ENCODE measurements at places on chromosomes 3 and 15.

DNA sequence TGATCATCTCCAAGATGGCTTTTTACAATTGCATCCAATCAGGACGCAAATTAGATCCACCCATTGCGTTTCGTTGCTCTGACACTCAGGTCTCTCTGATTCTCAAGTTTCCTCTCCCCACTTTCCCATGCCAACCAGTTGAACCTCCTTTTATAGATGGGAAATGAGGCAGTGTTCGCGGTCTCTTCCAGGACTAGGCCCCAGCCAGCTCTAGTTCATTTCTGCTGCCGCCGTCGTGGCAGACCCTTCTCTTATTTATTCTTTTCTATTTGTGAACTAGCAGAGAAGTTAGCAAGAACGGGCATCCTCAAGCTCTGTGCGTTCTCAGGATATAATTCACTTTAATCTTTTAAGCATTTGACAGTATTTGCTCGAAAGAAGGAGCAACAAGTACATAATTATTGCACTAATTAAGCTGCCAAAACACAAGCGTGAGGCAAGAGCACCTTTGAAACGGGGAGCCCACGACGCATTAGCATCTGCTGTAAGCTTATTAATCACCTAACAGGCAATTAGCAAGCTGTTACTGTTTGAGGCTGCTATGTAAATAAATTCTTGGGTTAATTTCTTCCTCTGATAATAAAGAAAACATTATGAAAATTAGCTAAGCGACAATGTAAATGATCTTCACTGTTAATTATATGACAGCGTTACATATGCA lies 246.4 kb upstream of the TLE3 start:
- DNase-seq = no peak

- no peak for DNase-seq
Measured at GRCh38 chr15:69712991-69713390, 260.4 kb downstream of the RPLP1 start.

- no peak for DNase-seq
Measured at GRCh38 chr3:45583021-45583851, 11.3 kb upstream of the LIMD1 start.

DNA sequence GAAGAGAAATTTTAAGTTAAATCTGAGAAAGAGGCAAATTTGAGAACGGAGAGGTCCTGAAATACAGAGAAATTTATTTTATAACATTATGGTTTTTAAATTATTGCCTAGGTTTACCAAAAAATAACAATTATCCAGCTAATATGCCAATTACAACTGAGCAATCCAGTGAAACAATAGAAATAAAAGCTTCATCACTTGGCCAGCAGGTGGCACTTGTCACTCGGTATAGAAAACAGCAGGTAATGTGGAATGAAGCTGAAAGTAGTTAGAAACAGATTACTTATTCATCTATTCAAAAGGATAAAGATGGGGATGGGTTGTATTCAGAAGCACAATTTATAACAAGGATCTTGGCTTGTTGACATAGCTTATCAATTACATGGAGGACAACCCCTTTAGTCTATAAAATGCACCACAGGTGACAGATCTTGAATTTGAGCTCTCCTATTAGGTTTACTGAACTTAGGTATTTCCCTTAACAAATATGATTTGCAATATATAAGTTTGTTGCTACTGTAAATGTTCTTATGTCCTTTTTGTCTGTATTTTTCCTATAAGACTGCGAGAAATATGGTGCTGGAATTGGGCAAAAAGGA lies 70.1 kb upstream of the GUCA1C start:
- no peak for DNase-seq

DNA sequence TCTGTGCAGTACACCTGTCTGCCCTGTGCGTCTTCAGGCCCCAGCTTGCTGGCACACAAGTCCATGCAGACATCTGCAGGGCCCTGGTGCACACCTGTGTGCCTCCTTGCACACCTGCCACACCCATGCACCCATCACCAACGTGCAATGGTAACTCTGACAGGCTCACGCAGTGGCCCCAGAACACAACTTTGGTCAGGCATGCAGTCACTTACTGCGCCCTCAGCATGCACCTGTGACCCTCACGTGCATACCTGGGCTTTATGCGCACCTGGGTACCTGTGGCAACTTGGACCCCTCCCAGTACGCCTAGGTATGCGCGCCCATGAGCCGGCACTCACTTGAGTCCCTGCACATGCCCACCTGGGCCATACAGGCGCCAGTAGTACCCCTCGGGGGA lies 1.7 kb downstream of the PLXND1 start:
- DNase-seq = no peak

- no peak for DNase-seq
Measured at GRCh38 chr3:37028329-37028728, 35.0 kb downstream of the MLH1 start.

- no peak for DNase-seq
Measured at GRCh38 chr3:42666577-42666998, 13.1 kb downstream of the ZBTB47 start.

- DNase-seq = no peak
Measured at GRCh38 chr15:53569751-53570480, 189.5 kb downstream of the WDR72 start.

- DNase-seq = no peak
Measured at GRCh38 chr3:156311930-156312329, 191.6 kb downstream of the KCNAB1 start.

GRCh38 chr15:55008421-55008820 lies 188.3 kb downstream of the RSL24D1 start:
- no peak for DNase-seq

- no peak for DNase-seq
Measured at GRCh38 chr15:52337198-52337853, 41.7 kb upstream of the MYO5C start.

- no peak for DNase-seq
Measured at GRCh38 chr3:132090921-132091320, 56.1 kb upstream of the CPNE4 start.

DNA sequence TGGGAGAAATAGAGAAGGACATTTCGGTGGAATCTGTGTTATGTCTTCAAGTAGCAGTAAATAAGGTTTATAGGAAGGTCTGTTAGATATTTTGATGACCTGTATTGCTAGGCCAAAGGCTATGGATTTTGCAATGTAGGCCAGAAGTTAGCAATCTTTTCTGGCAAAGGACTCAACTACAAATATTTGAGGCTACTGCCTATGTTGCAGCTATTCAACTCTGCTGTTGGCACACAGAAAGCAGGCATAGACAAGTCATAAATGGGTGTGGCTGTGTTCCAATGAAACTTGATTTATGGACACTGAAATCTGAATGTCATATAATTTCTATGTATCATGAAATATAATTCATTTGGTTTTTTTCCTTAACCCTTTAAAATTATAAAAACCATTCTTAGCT lies 438.7 kb upstream of the C2CD4B start:
- DNase-seq = no peak

DNA sequence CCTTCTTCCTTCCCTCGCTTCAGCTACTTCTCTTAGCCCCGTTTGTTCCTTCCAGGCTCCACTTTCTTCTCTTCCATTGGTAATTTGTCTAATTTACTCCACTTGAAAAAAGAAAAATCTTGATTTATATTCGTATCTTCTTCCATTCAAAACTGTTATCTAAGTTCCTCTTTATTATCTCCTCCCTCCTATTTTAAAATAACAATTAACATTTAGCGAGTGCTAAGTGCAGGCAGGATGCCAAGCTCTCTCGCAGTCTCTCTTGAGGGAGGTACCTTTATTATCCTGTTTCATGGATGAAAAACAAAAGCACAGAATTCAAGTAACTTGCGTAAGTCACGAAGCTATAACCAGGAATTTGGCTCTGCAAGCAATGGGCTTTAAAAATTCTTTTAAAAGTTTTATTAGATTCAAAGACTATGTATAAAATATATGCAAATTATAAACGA lies 418.9 kb upstream of the NAALADL2 start:
- no peak for DNase-seq

DNA sequence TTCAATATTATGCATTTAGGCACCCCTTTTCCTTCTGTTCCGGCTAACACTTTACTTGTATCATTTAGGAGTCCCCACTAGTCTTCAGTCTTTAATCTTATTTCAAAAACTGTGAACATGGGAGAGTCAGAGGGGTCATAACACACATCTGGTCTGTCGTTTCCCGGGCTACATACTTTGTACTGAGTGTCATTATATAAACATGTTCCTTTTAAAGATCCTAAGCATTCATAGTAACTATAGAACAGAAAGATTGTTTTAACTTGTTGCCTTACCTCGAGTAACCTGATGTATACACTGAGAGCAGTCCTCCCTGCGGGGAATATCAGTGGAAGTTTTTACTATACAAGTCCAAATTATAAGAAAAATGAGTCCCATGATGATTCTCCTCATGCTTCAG lies 78.2 kb upstream of the VEPH1 start:
- no peak for DNase-seq

DNA sequence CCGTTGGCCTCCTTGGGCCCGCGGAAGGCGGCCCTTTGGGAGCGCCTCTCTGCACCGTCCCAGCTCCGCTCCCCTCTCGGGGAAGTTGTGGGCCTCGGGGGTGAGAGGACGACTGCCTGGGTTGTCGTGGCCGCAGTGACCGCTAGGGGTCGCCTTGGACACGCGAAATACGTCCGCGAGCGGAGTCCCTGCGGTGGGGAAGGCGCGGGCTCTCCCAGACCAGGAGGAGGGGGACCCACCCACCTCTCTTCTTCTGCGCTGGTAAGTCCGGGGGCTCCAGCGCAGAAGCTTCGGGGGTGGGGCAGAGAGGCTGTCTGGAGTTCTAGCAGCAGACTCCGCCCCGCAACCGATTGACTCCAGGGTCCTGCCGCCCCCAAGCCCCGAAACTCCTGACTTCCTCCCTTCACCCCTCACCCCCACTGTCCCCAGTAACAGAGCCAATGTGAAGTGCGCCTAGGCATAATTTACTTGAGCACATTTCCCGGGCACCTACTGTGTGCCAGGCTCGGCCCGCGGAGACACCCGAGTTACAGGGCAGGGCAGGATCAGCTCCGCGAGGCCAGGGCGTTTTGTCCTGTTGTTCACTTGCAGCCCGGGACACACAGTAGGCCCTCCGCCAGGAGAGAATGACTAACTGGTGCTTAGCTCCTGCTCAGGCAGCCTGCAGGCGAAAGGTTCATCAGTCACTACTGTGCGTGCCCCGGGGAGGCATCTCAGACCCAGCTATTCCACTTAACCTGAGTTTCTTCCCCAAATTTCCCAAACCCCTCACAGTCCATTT lies 32.8 kb downstream of the DNASE1L3 start:
- DNase-seq = peak; percentile 95

DNA sequence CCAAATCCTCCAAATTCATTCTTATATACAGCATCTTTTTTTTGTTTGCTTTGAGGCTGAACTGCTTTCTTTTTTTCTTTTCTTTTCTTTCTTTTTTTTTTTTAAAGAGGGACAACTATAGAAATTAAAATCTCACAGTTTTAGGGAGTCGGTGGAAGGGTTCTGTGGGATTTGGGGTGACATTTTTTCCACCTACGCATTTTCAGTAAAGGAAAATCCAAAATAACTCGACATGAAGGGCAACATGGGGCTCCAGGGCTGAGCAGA lies 3.0 kb upstream of the FEZF2 start:
- no peak for DNase-seq

- no peak for DNase-seq
Measured at GRCh38 chr3:52434491-52435115, 10.3 kb downstream of the SEMA3G start.

GRCh38 chr3:60584250-60584649 lies 667.0 kb downstream of the FHIT start:
- no peak for DNase-seq

GRCh38 chr3:32495085-32495484 lies 7.6 kb downstream of the CMTM6 start:
- no peak for DNase-seq

DNA sequence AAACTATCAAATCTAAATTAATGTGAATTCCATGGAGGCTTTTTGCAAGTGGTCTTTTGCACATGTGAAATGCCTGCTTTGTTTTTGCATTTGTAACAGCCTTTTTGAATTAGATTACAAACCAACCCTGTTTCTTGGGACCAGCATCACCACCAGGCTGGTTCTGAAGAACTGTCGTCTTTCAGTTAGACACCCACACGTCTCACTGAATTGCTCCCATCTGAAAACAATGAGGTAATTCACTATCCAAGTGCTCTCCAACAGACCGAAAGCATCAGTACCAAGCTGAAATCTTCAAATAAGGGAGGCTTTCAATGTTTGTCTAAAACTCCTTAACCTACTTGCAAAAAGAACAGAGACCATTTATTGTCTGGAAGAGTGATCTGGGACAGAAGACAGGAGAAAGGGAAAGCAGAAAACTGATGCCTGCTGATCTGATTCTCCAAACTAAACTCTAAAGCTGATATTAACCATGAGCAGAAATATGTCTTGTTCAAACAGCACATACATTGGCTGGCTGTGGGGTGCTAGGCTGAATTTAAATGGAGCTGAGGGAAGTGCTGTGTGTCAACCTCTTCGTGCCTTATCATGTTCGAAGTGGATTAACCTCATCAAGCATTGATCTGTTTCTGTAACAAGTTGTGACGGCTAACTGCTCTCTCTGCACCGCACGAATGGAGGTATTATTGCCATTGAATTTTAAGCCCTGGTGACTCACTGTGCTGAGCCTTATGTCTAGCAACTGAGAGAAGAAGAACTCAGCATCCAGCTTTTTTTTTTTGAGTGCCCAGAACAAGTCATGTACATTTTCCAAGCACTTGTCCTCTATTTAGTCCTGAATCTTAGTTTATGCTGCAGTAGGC lies 213.7 kb upstream of the P2RY1 start:
- DNase-seq = no peak

DNA sequence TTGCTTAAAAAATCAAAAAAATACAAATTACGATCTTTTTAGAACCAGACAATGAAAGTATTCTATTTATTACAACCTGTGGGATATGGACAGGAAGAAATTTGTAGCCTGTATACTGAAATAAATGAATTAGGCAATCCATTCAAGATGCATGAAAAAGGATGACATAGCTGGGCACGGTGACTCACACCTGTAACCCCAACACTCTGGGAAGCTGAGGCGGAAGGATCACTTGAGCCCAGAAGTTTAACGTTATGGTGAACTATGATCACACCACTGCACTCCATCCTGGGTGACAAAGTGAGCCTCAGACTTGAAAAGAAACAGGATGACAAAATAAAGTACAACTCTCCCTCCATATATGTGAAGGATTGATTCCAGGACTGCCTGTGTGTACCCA lies 74.1 kb downstream of the MSL2 start:
- DNase-seq = no peak

DNA sequence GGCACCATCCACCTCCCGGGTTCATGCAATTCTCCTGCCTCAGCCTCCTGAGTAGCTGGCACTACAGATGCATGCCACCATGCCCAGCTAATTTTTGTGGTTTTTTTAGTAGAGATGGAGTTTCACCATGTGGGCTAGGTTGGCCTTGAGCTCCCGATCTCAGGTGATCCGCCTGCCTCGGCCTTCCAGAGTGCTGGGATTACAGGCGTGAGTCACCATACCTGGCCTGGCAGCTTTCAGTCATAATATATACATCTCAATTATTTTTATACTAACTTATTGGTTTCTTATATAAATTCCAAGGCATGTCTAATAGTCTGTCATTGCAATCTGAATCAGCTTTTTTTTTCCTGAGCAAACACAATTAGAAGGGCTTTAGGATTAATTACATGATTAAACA lies 74.0 kb upstream of the CCNL1 start:
- DNase-seq = no peak
